Panc1 (cell line): ENCODE measurements at places on chromosomes 6 and 20. TPM values are rescaled to one million over a fixed set of nuclear protein-coding genes. Genes with fewer than 3 reads are reported as not detected.
A peak's percentile ranks its signal among the peaks of the same experiment; 100 is the strongest.

GRCh38 chr6:21666201-21666691, 72.7 kb downstream of the SOX4 start:
- no peaks in the 10 kb centered on the region; the same call in none of the 2 replicates for H3K4me1 ChIP-seq
- H3K27me3 ChIP-seq, result no peaks in the 10 kb centered on the region
- H3K36me3 ChIP-seq, result no peaks in the 10 kb centered on the region
- no peak for DNase-seq
- peak overlapping the region; percentile 59 for H3K4me3 ChIP-seq
- H3K27ac ChIP-seq, result peak overlapping the region; percentile 79

- no peaks in the 10 kb centered on the region for H3K27me3 ChIP-seq
- no peak overlapping the region for H3K4me3 ChIP-seq
- no peak overlapping the region for H3K27ac ChIP-seq
- H3K36me3 ChIP-seq, result no peaks in the 10 kb centered on the region
- no peak for DNase-seq
These were observed 317.0 kb downstream of the CDC5L start for GRCh38 chr6:44704240-44705150.

- no peaks in the 10 kb centered on the region for H3K36me3 ChIP-seq
- H3K4me3 ChIP-seq, result peak overlapping the region; percentile 64
- peak overlapping the region; percentile 76 for H3K27ac ChIP-seq
- DNase-seq, result no peak
- H3K27me3 ChIP-seq, result no peaks in the 10 kb centered on the region
These were observed 1.1 kb upstream of the PHF10 start for GRCh38 chr6:169725125-169726048.

- H3K4me1 ChIP-seq, result peaks cover 57% of the 10 kb centered on the region
- H3K36me3 ChIP-seq, result no peaks in the 10 kb centered on the region
- no peak for DNase-seq
These were observed 62.8 kb upstream of the LRRC1 start for GRCh38 chr6:53731866-53732636.

- H3K4me3 ChIP-seq, result no peak overlapping the region
- no peaks in the 10 kb centered on the region; the same call in 1 of the 2 replicates for H3K4me1 ChIP-seq
- no peaks in the 10 kb centered on the region for H3K36me3 ChIP-seq
These were observed 80.9 kb upstream of the AFDN start for GRCh38 chr6:167745670-167746389.

- DNase-seq, result no peak
- H3K4me3 ChIP-seq, result no peak overlapping the region
- H3K36me3 ChIP-seq, result no peaks in the 10 kb centered on the region
- H3K27me3 ChIP-seq, result no peaks in the 10 kb centered on the region
- H3K27ac ChIP-seq, result no peak overlapping the region
These were observed 188.0 kb upstream of the TENT5A start for GRCh38 chr6:81940451-81940985.

GRCh38 chr20:38294076-38294591, 9.8 kb upstream of the BPI start:
- H3K4me3 ChIP-seq, result no peak overlapping the region
- no peaks in the 10 kb centered on the region for H3K36me3 ChIP-seq
- DNase-seq, result no peak

The COX4I2 gene
- not detected for total RNA-seq

DNA sequence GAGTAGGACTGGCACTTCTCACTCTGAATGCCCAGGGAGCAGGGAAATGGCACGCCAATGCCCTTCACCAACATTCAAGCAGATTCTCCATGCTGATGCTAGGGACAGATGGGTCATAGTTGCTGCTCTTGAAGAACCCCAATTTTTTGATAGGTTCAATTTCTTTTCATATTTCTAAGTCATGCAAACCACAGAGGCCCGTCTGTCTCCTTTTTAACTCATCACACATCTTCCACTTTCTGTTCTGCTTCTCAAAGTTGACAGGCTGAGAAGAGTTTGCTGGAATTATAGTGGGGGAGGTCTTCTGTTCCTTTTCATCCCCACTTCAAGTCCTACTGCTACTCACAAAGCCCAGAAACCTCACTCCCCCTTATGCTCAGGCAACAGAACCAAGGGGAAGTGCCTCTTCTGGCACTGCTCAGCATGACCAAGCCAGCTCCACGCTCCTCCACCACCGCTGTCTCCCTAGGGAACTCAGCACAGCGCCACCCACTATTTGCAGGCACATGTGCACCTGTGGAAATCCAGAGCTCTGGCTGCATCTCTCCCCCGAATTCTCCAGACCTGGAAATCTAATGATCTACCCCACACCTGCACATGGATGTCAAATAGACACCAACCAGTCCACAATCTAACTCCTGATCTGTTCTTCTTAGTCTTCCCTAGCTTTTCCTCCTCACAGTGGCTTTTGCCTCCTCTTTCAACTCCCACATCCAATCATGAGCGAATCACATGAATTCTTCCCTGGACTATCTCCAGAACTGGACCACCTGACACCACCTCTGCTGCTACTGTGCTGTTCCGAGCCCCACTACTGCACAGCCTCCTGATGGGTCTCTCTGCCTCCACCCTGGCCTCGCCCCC, 10.7 kb downstream of the ZBTB24 start:
- no peak overlapping the region for H3K27ac ChIP-seq
- DNase-seq, result no peak
- no peaks in the 10 kb centered on the region for H3K27me3 ChIP-seq
- peaks cover 31% of the 10 kb centered on the region for H3K36me3 ChIP-seq
- H3K4me1 ChIP-seq, result peaks cover 6% of the 10 kb centered on the region; the same call in 1 of the 2 replicates
- no peak overlapping the region for H3K4me3 ChIP-seq

The MYLK4 gene
- total RNA-seq, result 0.85 TPM

DNA sequence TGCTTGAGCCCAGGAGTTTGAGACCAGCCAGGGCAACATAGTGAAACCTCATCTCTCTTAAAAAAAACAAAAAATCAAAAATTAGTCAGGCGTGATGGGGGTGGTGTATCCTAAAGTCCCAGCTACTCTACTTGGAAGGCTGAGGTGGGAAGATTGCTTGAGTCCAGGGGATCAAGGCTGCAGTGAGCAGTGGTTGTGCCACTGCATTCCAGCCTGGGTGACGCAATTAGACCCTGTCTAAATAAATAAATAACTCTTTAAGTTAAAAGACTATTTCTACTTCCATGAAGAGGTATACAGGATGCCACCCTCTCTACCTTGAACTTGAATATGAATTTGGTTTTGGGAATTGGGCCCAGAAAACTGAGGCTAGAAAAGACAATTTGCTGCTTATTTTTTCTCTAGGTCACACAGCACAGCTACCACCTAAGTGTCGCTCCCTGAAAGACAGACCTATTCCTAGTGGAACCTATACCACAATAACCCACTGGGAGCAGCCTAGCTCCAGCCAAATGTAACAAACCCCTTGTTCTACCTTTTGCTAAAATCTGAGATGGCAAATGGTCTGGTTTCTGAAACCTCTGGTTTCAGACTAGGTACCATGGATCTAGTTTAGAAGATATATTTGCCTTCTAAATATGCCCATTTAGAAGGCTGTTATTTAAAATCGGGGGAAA, 35.2 kb downstream of the HMGCLL1 start:
- DNase-seq, result no peak
- H3K4me1 ChIP-seq, result peaks cover 3% of the 10 kb centered on the region; the same call in 1 of the 2 replicates
- H3K27me3 ChIP-seq, result no peaks in the 10 kb centered on the region
- H3K4me3 ChIP-seq, result no peak overlapping the region
- H3K36me3 ChIP-seq, result no peaks in the 10 kb centered on the region
- peak overlapping the region; percentile 61; the same call in 1 of the 2 replicates for H3K27ac ChIP-seq

DNA sequence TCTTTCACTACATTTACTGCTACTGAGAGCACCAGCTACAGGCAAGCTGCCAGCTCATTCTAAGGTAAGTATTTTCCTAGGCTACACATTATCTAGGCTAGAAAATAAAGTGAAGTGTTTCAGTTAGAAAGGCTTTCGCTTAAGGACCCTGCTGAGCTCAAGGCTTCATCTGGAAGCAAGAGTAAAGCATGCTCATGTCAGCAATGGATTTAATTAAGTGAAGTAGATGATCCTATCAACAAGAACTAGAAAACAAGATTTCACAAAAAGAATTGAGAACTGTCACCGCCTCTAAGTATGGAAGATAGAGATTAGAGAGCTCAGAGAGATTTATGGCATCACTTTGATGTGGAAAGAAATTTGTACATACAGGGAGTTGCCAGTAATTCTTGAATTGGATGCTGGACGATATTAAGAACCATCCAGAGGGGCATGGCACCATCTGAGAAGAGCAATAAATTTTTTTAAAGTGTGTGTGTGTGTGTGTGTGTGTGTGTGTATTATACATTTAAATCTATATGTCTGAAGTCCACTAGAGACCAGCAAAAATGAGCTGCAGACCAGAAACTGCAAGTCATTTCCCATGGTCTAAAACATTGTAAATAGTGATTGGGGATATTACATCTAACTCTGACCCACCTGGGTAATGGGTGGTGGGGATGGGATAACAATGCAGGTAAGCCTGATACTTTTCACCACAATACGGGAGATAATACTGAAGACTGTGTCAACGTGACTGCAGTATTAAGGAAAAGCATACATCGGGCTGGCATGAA, 105.2 kb upstream of the MAP7 start:
- no peak overlapping the region for H3K27ac ChIP-seq
- H3K36me3 ChIP-seq, result no peaks in the 10 kb centered on the region

DNA sequence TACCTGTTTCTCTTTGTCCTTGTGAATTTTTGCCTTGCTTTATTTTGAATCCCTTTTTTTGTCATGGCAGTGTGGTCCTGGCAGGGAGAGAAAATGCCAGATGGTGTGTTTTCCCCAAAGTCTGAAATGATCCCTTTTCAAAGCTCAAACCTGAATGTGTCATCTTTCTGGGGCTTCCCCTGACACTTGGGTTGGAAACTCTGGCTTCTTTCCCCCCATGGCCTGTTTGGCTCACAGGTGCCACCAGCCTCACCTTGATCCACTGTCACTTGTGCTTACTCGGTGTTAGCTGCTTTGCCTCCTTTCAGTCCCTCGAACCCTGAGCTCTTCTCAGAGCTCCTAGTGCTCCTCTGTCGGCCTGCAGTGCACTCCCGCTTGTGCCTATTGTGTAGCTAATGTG, 22.3 kb downstream of the MYBL2 start:
- H3K27ac ChIP-seq, result no peak overlapping the region
- H3K36me3 ChIP-seq, result no peaks in the 10 kb centered on the region
- no peak overlapping the region for H3K4me3 ChIP-seq
- no peaks in the 10 kb centered on the region for H3K27me3 ChIP-seq
- DNase-seq, result no peak
- H3K4me1 ChIP-seq, result no peaks in the 10 kb centered on the region

GRCh38 chr6:144730088-144730645, 445.0 kb downstream of the UTRN start:
- H3K4me3 ChIP-seq, result no peak overlapping the region
- no peak overlapping the region for H3K27ac ChIP-seq
- H3K4me1 ChIP-seq, result peaks cover 4% of the 10 kb centered on the region; the same call in 1 of the 2 replicates

GRCh38 chr6:98678481-98678880, 155.9 kb upstream of the POU3F2 start:
- no peaks in the 10 kb centered on the region for H3K4me1 ChIP-seq
- H3K27me3 ChIP-seq, result no peaks in the 10 kb centered on the region
- no peaks in the 10 kb centered on the region for H3K36me3 ChIP-seq

- H3K36me3 ChIP-seq, result no peaks in the 10 kb centered on the region
- DNase-seq, result no peak
- H3K27ac ChIP-seq, result no peak overlapping the region
- 0 out of 2 replicates have a peak, but pooled peaks cover 4% of the 10 kb centered on the region for H3K27me3 ChIP-seq
These were observed 147.3 kb downstream of the DLL1 start for GRCh38 chr6:170143401-170144150.

DNA sequence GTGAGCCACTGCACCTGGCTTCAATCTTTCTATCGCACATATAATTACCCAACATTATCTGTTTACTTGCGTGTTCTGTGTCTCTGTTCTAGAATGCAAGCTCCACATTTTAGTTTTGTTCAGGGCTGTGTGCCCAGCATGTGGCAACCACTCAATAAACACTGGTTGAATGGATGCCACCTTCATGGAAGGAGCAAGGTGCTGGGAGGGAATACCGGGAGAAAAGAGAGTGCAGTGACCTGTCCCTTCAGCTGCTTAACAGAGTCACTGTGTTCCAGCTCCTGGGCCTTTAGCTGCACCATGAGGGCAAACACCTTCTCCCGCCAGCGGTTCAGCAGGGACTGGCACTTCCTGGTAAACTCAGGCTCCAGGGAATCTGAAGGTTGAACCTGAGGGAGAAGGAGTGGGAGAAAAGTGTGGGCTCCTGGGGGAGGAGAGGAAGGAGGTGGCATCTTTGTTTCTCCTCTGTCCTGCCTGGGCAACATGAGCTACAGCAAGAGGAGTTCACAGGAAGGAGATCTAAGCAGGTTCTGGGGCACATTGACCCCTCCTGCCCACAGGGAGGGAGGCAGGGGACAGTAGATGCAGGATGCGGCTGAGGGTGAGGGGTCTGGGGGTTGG, 7.7 kb downstream of the CCHCR1 start:
- DNase-seq, result no peak
- H3K27ac ChIP-seq, result no peak overlapping the region
- H3K4me1 ChIP-seq, result no peaks in the 10 kb centered on the region
- no peaks in the 10 kb centered on the region for H3K27me3 ChIP-seq
- H3K36me3 ChIP-seq, result 0 out of 2 replicates have a peak, but pooled peaks cover 2% of the 10 kb centered on the region
